Activated T-helper 1 cell treated with anti-CD3 and anti-CD28 coated beads, Interleukin-2, amount 50 U/mL, for 16 hours (primary cell): ENCODE measurements at places on chromosomes 2 and 18.

DNA sequence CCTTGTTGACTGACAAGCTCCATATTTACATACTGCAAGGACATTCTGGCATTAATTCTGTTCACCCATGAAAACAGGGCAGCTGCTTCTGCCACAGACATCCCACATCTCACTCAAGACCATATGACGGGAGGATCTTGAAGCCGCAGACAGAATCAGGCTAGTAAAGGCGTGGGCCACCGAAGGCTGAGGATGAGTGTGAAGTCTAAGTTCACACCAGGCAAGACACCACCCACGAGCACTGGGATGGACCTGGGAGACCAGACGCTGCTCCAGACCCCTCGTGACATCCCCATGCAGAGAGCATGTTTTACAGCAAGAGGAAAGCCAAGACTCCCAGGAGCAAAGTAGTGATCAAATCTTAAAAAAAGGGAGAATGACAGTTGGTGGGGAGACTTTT, 3.2 kb downstream of the FHL2 start:
- no peak for DNase-seq

- DNase-seq: no peak
Measured at GRCh38 chr2:1649103-1650084, 94.9 kb downstream of the PXDN start.

- DNase-seq: no peak
Measured at GRCh38 chr2:168457190-168457895, 1.3 kb downstream of the CERS6 start.

- DNase-seq: no peak
Measured at GRCh38 chr2:219331560-219332213, 857 bp downstream of the RESP18 start.

GRCh38 chr18:62264984-62265383, 60.1 kb upstream of the TNFRSF11A start:
- DNase-seq: no peak
